ENCODE measurements at places on chromosomes 7 and 10.

- DNase-seq: peak; percentile 79
These were observed 700 bp downstream of the NIPSNAP2 start for GRCh38 chr7:55965100-55965470.

DNA sequence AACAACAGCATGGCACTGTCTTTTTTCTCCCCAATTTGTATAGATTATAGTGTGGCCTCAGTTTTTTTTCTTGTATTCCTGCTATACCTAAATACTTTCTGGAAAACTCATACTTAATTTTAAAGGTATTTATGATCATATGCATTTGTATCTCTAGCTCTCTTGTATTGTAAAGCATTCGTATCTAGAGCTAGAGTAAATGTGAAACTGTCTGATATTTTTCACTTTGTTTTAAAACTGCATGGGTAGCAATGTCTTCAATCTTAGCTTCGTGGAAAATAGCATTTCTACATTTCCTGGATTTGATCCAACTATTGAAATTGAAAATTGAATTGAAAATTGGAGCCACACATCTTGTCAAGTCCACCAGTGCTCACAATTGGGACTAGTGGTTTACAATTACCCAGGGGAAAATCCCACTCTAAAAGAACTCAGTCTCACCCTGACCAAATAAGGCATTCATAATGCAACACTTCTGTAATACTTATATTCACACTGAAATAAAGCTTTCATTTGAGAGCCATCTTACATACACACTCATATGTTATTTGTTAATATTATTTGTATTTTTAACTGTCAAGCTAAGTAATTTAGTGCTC lies 51.3 kb upstream of the KLF6 start:
- DNase-seq: no peak

GRCh38 chr7:29269935-29270334 lies 75.4 kb downstream of the CHN2 start:
- no peak for DNase-seq

DNA sequence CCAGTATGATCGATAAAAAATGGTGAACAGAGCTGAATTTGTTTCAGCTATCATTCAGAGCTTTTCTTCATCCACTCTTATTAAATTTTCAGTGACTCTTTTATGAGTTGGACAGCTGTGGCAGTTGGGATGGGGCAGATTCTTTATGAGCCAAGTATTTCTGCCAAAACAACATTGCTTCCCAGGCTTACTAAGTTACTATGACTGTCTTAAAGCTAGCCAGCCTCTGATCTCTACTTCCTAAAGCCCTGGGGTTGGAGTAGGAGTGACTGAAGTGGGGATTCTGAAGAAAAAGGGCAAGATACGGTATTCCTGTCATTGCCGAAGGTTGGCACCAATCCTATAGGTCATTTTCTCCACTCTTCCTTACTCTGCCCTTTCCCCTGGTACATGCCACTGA lies 12.7 kb downstream of the RPP30 start:
- no peak for DNase-seq

DNA sequence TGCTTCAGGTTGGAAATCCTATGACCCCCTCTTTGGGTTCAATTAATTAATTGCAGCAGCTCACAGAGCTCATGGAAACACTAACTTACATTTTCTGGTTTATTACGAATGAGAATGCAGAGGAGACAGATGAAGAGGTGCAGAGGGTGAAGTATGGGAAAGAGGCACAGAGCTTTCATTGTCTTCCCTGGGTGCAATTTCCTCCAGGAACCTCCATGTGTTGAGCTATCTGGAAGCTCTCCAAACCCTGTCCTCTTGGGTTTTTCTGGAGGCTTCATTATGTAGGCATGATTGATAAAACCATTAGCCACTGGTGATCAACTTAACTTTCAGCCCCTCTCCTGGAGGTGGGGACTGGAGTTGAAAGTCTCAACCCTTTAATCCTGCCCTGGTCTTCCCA lies 133.0 kb upstream of the AUTS2 start:
- no peak for DNase-seq

DNA sequence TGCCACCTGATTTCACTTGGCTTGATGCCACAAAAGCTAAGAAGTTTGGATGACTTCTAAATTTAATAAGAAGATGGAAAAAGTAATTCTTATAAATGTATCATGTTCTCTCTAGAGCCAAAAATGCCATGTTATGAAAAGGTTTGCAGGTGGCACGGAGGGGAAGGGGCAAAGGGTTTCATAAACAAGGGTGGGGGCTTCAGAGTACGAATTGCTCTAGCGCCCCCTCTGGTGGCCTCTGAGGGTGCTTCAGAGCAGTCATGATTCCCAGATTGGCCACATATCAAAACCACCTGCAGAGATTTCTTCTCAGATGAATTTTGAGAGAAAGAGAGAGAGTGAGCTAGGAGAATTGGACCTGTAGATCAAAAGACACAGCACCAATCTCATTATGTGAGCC lies 208.6 kb upstream of the YAE1 start:
- no peak for DNase-seq

GRCh38 chr10:22646388-22646853 lies 68.0 kb downstream of the PIP4K2A start:
- DNase-seq: no peak

DNA sequence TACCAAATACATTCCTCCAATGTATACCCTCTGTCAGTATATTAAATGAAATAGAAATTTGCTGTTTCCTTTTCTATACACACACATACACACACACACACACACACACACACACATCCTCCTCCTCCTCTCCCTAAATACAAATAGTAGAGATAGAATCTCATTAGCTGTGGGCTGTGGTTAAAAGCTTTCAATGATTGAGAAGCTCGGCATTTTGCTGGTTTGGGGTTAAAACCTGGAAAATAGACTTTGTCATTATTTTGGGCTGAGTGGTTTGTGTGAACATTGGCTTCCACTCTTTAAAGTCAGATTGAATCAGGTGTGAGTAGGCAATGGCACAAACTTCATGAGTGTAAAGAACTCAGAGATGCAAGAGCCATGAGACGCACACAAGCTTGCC lies 596.0 kb downstream of the XPNPEP1 start:
- DNase-seq: no peak

DNA sequence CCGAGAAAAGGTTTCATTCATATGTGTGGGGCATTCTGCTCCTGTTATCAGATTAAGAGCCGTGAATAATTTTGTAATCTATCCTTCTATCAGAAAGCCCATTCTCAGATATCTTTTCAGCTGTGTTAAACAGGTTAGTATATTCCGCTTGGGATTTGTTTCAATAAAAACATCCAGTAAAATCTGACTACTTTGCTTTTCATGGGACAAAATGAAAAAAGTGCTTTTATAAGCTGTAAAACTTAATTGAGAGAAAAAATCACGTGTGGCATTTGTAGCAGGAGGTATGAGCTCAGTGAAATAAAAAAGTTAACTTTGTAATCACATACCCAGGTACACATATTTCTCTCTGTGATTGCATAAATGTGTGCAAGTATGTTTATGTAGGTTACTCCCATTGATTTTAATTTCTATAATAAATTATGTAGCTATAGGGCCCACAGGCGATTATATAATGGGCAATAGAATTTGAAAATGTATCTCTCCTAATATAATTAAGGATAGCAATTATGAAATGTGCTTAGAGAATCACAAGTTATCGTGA lies 3.9 kb downstream of the MET start:
- DNase-seq: no peak

DNA sequence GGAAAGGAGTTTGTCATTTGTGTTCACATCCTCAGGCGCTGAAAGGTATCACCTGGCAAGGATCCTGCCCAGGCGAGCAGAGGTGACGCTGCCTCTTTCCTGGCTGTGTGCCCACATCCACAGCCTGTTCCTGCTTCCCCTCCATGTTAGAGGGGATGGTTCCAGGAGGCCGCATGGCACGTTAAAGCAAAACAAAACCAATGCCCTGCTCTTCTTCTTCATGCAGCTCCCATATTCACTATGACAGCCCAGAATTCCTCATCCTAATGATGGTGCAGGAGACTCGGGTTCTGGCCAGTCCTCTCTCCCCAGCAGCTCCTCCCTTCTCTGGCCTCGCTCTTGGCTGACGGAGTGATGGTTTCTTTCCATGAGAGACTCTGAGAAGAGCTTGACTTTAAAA lies 678.5 kb upstream of the ANKRD30A start:
- DNase-seq: no peak

DNA sequence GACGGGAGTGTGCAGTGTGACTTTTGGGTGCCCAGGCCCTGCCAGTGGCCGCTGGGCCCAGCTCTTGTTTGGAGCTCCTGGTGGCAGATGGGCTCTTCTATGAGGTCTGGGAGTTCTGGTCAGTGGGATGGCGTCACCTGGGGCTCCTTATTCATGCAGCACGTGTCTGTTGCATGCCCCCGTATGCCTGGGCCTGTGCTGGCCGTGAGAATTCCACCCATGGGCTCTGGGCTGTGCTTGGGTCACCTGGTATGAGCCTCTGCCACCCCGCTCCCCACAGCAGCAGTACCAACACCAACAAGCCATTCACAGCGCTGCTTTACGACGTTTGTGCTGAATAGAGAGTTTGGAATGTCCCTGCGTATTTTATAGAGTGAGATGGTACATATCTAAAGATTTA lies 27.1 kb downstream of the INPP5A start:
- DNase-seq: no peak

DNA sequence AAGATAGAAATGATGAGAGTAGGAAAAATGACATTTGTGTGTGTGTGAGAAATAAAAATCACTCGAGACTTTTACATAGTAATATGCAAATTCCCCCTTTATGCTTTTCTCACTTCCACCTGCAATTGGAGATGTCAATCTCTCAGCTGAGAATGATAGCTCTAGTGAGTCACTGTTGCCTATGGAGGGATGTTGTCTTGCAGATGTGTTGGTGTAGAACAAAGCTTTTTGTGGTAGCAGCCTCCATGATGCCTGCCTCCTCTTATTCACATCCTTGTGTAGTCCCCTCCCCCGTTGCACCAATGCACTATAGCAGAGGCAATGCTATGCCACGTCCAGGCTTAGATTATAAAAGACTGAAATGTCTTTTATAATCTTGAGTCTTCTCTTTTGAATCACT lies 33.8 kb downstream of the SPAG6 start:
- no peak for DNase-seq

DNA sequence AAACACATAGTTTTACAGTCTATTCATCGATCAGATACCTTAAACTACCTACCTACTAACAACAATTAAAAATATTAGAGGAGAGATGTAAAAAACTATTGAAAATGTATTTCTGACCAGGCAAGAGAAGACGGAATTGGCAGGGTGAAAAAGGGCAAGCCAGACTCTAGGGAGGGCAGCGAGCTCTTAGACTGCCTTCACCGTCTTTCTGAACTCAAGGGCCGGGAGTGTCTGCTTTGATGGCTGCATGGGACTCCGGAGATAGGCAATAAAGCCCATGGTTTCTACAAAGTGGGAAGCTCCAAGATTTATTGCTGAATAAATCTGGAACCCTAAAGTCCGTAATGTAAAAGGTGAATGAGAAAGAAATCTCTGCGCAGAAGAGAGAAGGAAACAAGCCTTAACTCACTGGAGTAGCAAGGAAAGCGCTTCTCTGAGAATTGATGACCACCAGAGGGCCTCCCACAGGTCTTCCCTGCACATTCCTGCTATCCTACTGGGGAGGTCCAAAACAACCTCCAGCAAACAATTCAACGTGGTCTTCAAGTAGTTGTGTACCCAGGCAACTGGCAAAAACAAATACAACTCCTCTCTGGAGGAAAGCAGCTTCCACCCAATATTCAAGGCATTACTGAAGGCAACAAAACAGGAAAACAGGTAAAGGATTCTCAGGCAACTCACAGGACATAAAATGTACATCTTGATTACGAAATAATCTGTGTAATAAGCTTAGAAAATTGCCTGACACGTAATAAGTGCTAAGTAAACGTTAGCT lies 181.3 kb downstream of the SDK1 start:
- peak; percentile 43 for DNase-seq

DNA sequence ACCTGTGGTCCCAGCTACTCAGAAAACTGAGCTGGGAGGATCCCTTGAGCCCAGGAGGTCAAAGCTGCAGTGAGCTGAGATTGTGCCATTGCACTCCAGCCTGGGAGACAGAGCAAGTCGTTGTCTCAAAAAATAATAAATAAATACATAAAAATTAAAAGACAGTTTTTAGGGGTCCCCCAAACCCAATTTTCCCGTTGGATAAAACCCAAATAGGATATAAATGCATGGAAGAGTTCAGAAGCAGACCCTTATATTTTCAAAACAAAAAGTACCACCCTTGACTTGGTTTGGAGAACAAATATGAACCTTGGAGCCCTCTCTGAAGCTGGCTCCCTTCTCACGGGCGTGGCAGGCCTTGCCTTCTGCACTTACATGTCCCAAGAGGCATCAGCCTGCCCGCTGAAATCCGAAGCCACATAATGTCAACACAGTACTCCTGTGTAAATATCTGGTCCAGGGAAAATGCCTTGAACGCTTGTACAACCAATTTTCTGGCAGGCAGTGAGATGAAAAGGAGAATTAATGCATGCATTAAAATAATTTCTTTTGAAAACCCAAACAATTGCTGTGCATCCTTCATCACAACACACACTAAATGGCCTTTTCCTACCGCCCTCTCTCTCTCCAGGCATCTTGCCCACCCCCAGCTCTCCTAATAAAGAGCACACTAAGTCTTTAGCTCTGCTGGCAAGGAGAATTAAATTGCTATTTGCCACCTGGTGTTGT lies 46.4 kb upstream of the PARD3 start:
- DNase-seq: no peak

DNA sequence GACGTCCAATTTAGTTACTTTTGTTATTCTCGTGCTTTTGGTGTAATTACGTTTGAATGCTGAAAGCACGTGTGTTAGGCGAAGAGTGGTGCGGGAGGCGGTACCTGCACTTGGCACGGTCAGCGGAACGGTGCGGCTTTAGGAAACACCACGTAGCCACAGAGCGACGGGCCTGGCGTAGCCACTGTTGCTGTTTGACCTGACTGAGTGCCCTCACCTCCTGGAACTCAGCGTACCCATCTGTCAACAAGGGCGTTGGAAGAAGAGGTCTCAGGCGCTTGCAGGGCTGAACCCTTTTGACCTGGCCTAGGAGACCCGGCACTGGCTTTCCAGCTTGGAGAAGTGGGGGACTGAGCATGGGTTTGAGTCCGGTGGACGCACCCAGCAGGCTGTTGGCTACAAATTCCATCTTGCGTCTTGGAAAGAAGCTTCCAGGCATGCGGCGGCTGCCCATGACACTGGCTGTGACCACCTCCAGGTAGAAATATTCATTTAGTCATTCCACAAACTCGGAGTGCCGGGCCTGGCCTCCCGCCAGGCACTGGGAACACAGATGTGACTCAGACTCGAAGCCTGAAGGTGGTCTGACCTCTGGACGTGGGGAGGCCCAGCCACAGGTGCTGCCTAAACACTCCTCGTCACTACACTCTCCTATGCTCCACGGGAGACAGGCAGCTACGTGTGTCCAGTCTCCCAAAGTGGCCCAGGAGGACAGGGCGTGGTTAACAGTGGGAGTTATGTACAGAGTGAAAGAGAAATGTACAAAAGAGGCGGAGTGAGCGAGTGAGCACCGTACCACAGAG lies 22.2 kb downstream of the FAM20C start:
- peak; percentile 47 for DNase-seq

DNA sequence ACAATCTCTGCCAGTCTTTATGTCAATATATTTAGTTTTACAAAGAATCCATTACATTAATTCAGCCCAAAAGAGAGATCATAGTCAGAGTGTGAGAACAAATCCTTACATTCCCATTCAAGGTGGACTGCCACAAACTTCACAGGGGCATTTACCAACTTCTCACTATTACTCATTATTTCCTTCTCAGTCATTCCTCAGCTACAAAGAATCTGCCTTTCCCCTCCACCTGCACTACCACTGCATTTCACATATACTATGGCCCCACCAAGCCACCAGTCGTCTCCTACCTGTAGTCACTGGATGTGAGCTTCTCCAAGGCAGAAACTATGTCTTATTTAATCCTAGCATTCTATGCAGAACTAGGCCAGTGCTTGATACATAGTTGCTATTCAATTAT lies 94.3 kb downstream of the USP6NL start:
- no peak for DNase-seq
